ENCODE measurements at places on chromosomes 3 and 15.

- DNase-seq = no peak
These were observed 20.1 kb upstream of the PLSCR5 start for GRCh38 chr3:146625186-146625775.

- DNase-seq = no peak
These were observed 419.5 kb upstream of the NAALADL2 start for GRCh38 chr3:174439331-174440252.

DNA sequence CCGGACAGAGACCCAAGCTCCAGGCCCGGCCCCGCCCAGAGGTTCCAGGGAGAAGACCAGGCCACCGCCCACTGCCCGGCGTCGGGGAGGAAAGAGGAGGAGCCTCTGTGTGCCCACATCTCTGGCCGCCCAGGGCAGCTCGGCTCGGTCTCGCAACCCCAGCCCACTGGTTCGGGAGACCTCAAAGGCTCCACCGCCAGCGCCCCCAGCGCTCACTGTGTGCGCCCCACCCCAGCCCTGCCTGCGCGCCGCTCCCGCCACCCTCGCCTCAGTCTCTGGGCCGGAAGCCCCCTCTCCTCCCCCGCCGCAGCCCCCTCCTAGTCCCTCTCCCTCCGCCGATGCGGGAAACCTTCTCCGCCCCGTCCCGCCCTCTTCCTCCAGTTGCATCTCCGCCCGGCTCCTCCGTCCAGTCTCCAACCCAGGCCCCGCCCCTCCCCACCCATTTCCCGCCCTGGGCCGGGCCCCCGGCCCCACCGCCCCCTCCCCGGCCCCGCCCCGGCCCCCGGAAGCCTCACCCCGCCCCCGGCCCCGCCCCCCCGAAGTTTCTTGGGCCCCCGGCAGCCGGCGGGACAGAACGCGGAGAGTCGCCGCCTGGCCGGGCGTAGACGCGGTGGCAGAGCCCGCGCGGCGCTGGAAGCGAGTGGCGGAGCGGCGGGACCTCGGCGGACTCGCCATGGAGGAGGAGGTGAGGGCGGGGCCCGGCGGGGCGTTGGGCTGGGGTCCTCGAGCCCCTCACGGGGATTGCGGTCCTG, at the start of gene PLEKHO2:
Gene PLEKHO2 (plus strand): TSS at position 572 of the 752 bp plus-strand sequence. CDS start 102 bp downstream, at position 674.
- DNase-seq = peak; percentile 97

- no peak for DNase-seq
These were observed 56.7 kb upstream of the PRR23C start for GRCh38 chr3:139101396-139101795.

DNA sequence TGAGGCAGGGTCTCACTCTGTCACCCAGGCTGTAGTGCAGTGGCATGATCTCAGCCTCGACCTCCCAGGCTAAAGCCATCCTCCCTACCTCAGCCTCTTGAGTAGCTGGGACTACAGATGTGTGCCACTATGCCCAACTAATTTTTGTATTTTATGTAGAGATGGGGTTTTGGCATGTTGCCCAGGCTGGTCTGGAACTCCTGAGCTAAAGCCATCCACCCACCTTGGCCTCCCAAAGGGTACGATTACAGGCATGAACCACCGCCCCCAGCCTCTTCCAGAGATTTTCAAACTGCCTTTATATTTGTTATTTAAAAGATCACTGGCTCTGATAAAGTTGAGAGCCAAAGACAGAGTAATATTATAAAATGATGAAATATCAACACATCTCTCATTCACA, 37.3 kb downstream of the BSN start:
- DNase-seq = no peak

GRCh38 chr3:66140743-66141372, 79.9 kb upstream of the SLC25A26 start:
- DNase-seq = no peak

DNA sequence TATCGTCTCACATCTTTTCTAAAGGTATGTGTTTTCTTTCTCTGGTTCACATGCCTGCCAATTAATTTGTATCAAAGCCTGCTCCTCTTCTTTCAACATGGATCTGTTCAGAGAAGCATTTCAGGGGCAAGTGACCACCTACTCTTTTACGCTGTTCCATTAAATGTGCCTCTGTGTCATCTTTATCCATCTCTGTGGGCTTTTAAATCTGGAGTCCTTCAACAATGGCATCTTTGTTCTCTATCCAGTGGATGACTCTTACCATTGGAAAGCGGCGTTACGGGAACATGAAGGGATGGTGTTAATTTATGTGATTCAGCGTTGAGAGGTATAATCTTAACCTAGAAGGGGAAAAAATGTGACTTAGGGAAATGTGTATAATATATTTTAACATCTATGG, 92.7 kb upstream of the CFAP20DC start:
- no peak for DNase-seq

- DNase-seq = no peak
These were observed 46.0 kb downstream of the UBE3A start for GRCh38 chr15:25392806-25393205.

GRCh38 chr3:64351713-64352638, 126.7 kb upstream of the PRICKLE2 start:
- no peak for DNase-seq

GRCh38 chr3:16425398-16426028, 88.0 kb downstream of the RFTN1 start:
- no peak for DNase-seq

- no peak for DNase-seq
These were observed 26.2 kb upstream of the ATP13A3 start for GRCh38 chr3:194512895-194513601.

DNA sequence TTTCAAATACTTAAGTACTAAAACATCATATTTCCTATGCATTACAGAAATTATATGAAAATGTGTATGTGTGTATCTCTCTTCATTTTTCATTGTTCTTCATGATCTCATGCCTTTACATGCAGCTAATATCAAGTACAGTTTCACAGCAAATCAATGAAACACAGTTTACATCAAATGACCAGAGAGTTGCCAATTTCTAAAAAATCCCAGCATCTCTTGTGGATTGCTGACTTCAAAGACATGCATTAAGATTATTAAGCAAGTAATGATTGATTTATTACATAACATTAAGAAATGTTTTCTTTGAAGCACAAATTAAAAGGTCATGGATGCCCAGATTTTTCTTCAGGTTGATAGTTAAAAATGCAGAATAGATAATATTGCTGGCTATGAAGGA, 31.0 kb upstream of the TAFA4 start:
- no peak for DNase-seq

DNA sequence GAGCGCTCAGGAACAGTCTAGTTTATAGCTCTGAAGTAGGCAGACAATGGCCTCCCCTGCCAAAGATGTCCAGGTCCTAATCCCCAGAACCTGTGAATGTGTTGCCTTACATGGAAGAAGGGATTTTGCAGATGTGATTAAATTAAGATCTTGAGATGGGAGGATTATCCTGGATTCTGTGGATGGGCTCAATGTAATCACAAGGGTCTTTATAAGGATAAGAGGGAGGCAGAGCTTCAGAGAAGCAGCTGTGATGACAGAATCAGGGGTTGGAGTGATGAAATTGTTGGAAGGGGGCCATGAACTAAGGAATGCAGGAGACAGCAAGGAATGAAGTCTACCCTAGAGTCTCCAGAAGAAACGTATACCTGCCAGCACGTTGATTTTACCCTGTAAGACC, 14.0 kb upstream of the GK5 start:
- no peak for DNase-seq

GRCh38 chr3:144034715-144035290, 63.2 kb downstream of the DIPK2A start:
- no peak for DNase-seq

DNA sequence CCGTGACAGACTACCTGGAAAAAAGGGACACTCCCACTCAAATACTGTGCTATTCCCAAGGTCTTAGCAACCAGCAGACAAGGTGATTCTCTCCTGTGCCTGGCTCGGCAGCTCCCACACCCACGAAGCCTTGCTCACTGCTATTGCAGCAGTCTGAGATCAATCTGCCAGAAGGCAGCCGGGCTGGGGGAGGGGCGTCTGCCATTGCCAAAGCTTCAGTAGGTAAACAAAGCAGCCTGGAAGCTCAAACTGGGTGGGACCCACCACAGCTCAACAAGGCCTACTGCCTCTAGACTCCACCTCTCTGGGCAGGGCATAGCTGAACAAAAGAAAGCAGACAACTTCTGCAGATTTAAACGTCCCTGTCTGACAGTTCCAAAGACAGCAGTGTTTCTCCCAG, 128.4 kb upstream of the SETMAR start:
- no peak for DNase-seq

DNA sequence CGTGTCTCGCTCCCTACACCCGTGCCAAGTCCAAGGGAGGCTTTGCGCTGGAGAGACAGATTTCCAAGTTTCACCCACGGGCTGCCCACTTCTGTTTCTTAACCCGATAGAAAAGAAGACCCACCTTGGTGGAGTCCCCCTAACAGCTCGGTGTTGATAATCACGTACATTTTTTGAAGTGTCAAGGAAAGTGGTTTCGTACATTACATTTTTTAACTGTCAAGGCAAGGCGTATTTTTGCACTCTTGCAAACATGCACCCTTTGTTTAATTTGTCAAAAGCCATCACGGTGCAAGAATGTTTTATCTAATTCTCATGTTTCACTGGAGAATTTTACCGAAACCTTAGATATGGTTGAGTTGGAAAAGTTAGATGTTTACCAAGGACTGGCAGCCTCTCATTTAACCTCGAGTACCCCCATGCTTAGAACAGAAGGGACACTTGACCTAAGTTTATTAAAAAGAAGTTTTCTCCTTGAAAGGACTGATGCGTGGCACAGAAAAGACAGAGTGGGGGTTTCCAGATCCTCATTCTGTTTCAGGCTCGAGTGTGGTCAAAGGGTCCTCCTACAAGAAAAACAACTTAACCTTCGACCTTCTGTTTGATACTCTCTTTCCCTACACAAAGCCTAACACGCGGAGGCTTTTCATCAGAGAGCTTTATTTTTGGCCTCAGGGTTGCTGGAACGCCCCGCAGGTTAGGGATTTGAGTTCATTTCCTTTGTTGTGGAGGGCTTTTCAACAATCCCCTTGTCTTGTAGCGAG, 882 bp downstream of the GXYLT2 start:
- DNase-seq = no peak

GRCh38 chr3:174002543-174002942, 605.0 kb downstream of the NLGN1 start:
- DNase-seq = no peak

GRCh38 chr3:59654480-59655417, 604.9 kb upstream of the CFAP20DC start:
- no peak for DNase-seq

DNA sequence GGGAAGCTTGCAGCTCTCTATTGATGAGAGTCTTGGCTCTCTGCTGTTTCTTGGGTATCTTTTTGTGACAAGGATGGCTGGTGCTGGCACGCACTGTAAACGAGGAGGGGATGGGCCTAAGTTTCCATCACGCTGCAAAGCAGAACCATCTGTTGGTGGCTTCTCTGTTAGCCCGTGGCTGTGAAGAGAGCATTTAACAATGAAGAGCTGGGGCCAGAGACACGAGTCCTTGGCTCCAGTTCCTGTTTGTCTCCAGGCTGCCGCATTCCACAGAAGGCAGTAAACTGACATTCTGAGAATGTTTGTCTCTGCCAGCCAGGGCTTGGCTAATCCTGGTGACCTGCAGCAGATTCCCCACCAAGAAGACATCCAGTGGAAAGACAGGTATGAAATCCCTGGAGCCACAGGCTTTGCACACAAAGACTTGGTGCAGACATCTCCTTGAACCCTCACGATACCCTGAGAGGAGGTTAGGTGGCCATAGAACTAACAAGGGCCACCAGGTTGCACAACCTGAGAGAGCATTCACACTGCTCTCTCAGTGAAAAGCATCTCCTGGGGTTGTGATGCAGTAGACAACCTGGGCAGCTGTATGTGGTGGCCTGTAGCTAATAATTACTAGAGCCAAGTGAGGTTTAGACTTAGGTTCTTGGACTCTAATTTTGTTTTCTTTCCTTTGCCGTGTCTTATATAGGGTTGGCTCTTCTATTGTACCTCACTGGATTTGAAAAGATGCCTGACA, 130.9 kb downstream of the ASB7 start:
- peak; percentile 3 for DNase-seq

DNA sequence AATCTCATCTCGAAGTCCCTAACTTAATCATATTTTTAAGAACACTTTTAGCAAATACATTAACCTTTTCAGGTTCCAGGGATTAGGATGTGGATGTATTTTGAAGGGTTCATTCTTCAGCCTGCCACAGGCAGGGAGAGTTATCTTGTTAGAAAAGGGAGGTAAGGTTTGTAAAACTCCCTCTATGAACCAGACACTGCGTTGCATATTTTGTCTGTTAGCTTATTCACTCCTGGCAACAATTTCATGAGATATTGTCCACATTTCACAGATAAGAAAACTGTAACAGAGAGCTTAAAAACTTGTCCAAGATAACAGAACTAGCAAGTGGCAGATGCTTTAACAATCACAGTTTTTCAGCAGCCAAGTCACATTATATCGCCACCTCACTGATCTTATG, 155.4 kb downstream of the DIPK2A start:
- DNase-seq = no peak

- DNase-seq = no peak
These were observed 499 bp downstream of the RABL3 start for GRCh38 chr3:120741837-120742197.

DNA sequence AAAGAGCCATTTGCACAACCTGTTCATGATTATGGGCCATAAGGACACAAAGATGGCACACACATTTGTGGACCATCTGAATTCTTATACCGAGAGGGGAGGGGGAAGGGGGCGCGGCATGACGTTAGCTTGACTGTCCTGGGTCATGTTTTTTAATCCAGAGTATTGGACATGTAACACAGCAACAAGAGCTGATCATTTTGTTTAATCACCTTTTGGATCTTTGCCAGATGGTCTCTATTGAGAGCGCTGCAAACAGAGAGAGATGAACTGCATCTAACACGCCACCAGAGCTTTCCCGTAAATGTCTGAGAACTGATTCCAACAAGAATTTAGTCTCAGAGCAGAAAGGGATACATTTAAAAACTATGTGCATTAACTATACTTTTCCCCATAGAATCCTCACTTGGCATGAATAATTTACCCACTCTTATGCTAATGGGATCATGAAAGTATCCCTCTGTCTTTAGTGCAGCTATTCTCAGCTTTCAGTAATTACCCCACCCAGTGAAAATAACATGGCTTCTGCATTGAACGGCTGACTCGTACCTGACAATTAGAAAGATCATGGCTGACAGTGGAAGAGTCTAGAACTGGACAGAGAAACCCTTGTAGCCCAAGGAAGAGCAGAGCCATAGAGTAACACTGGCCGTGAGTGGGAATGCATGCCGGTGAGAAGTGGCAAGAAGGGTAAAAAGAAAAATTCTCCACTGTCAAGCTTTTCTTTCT, 22.6 kb downstream of the MEIS2 start:
- DNase-seq = no peak

- DNase-seq = no peak
These were observed 63.6 kb downstream of the SCN5A start for GRCh38 chr3:38585791-38586420.

GRCh38 chr15:93524432-93524831, 435.4 kb upstream of the RGMA start:
- no peak for DNase-seq

DNA sequence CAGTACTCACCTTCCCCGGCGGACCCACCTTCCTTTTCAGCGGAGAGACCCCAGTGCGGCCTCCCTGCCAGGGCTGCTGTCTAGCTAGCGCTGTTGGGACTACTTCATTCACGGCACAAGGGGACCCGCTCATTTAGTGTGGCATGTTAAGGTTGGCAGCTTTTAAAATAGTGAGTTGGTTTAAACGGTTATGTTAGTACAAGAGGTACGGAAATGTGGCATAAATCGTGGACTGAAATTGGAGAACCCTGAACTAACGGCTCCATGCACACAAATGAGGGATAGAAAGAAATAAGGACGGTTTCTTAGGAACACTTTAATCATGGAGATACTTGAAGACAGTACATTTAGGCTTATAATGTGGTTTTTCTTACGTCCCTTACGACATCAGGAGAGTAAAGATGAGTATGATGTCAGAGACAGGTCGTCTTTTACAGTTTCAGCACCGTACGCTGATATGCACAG, 752 bp downstream of the CEP63 start:
- DNase-seq = peak; percentile 16

All from SK-N-SH (cell line).